ENCODE measurements at places on chromosomes 4 and X.

- no peak for DNase-seq
These were observed 85.0 kb downstream of the NFKB1 start for GRCh38 chr4:102586002-102586643.

GRCh38 chr4:79982601-79983322, 90.3 kb downstream of the ANTXR2 start:
- DNase-seq, result no peak

DNA sequence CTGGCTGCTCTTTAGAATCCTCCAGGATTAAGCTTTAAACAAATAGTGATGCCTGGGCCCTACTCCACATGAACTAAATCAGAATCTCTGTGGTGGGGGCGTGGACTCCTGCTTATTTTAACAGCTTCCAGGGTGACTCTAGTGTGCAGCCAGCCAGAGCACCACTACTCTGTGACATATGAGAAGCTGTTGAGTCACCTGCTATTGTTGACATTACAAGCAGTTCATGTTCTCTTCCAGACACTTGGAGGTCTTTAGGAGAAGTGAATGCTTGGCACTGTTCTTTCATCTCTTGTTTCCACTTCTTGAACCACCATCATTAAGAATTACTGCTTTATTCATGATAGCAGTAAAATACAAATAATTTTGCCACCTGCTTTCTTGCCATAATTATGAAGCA, 426 bp upstream of the C4orf51 start:
- DNase-seq, result no peak

DNA sequence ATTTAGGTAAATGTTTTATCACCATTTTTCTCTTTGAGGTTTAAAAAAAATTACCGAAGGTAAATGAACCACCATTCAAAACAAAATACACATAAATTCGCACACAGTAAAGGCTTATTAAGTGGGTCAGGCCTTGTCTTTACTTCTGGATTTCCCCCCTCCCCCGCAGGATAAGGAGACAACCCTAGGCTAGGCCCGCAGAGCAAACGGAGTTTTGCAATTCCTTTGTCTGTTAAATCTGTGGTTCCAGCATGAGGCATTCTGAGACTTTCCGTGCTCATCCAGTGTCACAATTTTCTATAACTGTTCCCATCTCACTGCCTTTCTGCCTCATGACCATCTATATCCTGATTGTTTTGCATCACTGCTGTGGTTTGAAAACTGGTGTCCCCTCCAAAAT, 307.4 kb downstream of the DCHS2 start:
- DNase-seq, result no peak

GRCh38 chrX:110384490-110384889, 25.8 kb downstream of the RTL9 start:
- no peak for DNase-seq

GRCh38 chr4:173827707-173828106, 297.7 kb upstream of the HAND2 start:
- no peak for DNase-seq

DNA sequence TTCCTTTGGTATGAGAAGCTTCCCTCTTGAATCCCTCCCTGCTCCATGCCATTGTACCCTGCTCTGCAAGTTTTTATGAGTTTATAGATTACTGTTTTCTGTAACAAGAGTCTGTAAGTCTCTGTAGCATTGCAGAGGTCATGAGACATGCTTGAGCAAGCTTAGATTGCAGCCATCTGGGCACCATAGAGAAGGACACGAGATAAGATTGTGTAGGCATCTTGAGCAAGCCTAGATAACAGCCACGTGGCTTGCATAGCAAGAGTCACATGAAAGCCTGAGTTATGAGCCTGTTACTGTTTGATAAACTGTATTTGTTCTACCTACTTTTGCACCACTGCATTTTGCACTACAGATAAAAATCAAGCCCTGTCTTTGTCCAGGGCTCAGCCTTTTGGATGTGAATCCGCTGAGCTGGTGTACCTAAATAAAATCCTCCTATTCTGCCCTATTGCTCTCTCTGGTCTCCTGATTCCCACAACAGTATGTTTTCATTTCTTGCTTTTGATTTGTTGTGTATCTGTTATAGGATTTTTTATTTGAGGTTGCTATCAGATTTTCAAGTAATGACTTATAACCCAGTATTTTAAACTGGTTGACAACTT, 127.4 kb upstream of the ANKRD50 start:
- no peak for DNase-seq

GRCh38 chrX:27444093-27444908, 18.8 kb downstream of the PPP4R3C start:
- DNase-seq, result peak; percentile 21

DNA sequence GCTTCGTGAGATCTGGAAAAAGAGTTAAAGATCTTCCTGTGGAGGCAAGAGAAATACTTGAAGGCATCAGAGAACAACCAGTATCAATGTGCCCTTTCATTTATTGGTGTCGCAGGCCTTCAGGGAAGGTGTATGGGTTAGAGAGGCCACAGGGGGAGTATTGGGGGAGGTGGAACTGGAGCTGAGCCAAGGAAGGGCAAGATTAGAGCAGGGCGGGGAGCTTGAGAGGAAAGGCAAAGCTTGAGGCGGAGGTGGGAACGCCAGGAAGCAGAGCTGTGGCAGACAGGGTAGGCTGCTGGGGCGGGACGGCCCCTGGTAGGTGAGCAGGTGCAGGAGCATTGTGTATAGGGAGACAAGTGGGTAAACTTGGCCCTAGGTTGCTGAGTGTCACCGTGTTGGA, 329.9 kb downstream of the ARHGAP10 start:
- no peak for DNase-seq
